ENCODE measurements at places on chromosomes 11 and 22. TPM values are rescaled to one million over a fixed set of nuclear protein-coding genes. Genes with fewer than 3 reads are reported as not detected.

Gene HBE1
- total RNA-seq, result not detected

Gene GAS2
- 0.90 TPM for total RNA-seq

DNA sequence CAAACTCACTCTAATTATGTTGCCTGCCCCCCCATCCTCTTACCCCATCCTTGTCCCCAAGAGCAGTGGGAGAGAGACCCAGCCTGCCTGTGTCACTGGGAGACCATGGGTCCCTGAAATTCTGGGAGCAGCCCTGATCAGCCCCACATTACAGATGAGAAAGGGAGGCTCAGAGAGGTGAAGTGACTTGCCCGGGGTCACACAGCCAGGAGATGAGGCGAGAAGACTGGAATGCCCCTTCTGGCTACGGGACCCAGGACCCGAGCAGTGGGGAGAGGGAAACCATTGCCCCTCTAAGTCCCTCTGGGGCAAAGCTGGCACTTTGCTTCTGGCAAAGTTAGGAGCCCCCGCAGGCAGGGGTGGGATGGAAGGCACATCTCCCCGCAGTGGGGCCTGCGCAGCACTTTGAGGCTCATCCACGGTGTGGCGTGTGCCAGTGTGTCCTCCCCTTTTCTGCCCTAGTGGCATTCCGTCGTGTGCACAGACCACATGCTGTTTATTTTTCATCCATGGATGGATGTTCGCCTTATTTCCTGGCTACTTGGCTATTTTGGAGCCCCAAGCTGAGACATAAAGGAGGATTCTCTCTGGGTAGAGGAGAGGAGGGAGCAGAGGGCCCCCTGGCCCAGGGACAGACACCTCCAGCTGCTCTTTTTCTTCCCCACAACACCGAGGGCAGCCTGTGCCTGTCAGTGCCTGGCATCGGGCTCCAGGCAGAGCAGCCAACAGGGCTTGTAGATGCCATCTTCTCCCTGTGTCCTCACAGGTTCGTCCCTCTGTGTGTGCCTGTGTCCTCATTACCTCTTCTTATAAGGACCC is 3.7 kb upstream of the FGF3 start:
- no peak for DNase-seq

GRCh38 chr11:28521075-28521474 is 412.9 kb downstream of the METTL15 start:
- peak; percentile 35 for DNase-seq

- DNase-seq, result no peak
These were observed 178.2 kb downstream of the IGLL1 start for GRCh38 chr22:23401910-23402274.

DNA sequence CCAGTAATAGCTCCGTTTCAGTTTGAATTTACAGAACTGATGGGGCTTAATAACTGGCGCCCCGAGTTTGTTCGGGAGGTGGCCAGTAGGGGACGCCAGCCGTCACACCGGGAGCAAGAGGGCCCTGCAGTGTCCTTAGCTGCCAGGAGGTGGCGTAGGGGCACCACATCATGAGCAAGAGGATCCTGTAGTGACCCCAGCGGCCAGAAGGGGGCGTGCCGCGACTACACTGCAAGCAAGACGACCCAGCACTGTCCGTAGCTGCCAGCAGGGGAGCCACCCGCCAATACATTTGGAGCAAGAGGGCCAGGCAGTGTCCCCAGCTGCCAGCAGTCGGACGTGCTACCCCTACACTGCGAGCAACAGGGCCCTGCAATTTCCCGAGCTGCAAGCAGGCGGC is 663.7 kb upstream of the B3GAT1 start:
- DNase-seq, result peak; percentile 3

Gene PRG3
- total RNA-seq, result not detected

Gene NRIP3
- total RNA-seq, result 4.3 TPM

DNA sequence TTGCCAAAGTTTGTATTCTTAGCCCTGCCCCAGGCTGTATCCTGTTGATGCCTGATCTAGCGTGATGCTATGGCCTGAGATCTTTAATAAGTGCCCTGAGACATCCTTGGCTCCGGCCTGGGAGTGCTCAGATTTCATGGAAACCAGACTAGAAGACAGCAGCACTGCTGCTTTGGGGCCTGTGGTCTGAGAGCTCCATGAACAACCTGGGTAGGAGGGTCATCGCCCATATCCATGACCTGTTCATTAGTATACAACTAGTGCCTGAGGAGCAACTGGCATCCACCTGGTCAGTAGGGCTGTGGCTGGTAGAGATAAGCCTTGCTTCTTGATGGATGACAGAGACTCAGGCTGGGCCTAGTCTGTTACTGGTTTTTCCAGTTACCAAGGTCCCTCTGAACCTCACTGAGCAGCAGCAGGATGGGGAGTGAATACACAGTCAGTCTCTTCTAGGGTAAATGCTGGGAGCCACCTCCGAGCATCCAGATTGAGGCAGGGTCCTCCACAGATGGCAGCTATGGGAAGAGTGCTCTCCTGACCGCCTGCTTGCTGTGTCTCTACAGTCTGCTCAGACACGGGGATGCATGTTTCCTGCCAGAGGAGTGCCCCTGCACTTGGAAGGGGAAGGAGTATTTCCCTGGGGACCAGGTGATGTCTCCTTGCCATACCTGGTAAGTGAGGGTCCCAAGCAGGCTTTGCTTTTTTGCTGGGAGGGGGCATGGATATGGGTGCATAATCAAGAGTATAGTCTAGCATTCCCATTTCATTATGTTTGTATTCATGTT is 39.0 kb downstream of the OTOG start:
- no peak for DNase-seq

Gene MAJIN
- total RNA-seq, result not detected

- DNase-seq, result no peak
These were observed 1.6 kb downstream of the NELL1 start for GRCh38 chr11:20670932-20671403.

Gene RAB6A
- total RNA-seq, result 68.4 TPM

DNA sequence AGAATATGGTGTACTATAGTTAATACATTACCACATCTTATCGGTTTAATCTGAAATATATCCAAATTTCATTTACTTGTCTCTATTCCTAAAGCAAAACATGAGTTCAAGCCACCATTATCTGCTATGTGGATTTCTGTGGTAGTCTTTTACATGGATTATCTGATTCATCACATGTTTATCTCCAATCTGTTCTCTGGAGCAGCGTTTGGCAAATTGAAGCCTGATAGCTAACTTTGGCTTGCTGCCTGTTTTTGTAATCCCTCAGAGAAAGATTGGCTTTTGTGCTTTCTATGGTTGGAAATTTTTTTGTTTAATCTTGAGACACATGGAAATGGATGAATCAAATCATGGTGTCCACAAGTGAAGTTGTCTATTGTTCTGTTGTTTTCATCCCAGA is 274.3 kb downstream of the JRKL start:
- DNase-seq, result peak; percentile 2

GRCh38 chr11:22703040-22703439 is 36.6 kb downstream of the GAS2 start:
- DNase-seq, result peak; percentile 41

DNA sequence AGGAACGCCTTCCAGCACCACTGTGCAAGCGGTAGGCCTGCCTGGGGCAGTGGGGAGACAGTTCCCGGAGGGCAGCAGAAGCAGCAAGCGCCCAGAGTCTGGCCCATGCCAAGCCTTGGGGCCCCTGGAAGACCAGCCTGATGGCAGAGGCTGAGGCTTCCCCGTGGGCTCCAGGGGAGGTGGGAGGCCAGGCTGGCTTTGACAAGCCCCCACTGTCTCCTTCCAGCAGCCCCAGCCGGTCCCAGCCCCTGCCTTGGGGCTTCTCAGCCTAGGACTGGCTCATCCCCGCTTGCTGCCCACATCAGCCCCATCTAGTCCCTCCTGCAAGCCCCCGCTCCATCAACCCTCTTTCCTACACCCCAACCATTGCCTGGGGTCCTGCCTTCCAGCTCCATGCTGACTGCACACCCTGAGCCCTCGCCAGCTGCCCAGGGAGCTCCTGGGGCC is 46.7 kb downstream of the IGF2 start:
- no peak for DNase-seq

DNA sequence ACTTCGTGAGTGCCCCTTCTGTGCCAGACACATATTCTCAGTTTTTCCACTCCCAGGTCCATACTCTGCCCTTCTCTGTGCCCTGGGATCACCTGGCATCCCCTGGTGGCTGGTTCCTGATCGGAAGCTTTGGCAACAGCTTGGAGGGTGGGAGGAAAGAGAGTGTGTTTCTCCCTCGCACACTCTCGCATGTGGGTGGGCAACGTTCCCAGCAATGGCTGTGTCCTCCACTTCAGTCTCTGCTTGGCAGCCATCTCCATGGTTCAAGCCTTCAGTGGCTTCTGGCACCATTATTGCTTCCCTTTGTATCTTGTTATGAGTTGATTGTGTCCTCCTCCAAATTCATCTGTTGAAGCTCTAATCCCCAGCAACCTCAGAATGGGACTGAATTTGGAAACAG is 342.7 kb upstream of the SYN3 start:
- DNase-seq, result no peak

DNA sequence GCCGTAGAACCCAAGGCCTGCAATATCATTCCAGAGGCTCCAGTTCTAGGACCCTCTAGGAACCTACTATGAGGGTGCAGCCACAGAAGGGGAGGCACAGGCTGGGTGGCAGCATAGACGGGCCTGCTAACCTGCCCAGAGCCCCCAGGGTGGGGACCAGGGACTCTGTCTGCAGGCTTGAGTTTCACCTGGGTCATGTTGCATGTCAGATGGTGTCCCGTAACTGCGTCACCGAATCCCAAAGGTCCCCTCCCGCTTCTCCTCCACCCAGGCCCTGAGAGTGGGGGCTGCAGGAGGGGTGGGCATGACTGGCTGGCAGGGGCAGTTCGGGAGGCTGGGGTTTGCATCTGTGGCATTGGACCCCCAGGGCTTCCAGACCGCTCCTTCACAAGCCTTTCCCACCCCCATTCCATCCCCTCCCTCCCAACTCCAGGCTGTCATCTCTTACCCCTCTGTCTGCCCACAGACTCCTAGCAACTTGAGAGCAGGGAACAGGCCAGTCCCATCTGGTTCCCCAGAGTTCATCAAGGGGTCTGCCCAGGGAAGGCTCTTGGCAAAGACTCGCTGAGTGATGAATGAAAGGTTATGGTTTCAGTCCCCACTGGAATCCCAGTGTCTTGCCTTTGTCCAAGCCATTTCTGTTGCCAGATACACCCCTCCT is 16.3 kb downstream of the MYO7A start:
- no peak for DNase-seq

Gene POTEH
- not detected for total RNA-seq

- no peak for DNase-seq
These were observed 4.7 kb upstream of the ZNF74 start for GRCh38 chr22:20389288-20389687.

- DNase-seq, result no peak
These were observed 2.2 kb upstream of the OR8D4 start for GRCh38 chr11:123899792-123900191.

DNA sequence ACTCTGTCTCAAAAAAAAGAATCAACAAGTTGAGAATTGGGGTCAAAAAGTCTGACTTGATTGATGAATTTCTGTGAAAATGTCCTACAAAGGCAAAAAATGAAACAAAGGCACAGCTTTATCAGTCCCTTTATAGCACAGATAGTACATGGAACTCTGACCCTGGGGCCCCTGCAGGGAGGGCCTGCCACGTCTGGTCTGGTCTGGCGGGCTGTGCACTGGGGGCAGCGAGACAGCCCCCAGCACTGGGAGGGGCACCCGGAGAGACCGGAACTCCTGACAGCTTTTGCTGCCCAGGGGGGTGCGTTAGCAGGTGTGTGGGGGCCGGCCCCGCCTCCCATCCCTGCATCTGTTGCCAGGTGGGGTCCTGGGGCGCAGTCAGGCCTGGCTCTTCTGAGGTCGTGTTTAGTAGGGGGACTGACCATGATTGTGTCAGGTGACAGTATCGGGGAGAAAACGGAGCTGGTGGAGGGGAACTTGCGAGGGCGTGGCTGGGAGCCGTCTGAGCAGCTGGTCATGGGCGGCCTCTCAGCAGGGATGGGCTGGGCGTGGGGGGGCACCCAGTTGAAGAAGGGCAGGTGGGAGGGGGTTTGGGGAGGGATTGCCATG is 51.7 kb downstream of the GRAMD4 start:
- no peak for DNase-seq

- DNase-seq, result no peak
These were observed 17.5 kb downstream of the NUCB2 start for GRCh38 chr11:17294033-17294432.

Gene TTC12
- 9.8 TPM for total RNA-seq

- DNase-seq, result peak; percentile 58
These were observed 23.6 kb downstream of the ALX4 start for GRCh38 chr11:44286268-44286880.

GRCh38 chr11:118961591-118961990 is 5.5 kb downstream of the UPK2 start:
- DNase-seq, result no peak

GRCh38 chr11:74322667-74323066 is 11.2 kb upstream of the P4HA3 start:
- DNase-seq, result peak; percentile 95

- no peak for DNase-seq
These were observed 23.7 kb downstream of the SHANK3 start for GRCh38 chr22:50696251-50696798.

DNA sequence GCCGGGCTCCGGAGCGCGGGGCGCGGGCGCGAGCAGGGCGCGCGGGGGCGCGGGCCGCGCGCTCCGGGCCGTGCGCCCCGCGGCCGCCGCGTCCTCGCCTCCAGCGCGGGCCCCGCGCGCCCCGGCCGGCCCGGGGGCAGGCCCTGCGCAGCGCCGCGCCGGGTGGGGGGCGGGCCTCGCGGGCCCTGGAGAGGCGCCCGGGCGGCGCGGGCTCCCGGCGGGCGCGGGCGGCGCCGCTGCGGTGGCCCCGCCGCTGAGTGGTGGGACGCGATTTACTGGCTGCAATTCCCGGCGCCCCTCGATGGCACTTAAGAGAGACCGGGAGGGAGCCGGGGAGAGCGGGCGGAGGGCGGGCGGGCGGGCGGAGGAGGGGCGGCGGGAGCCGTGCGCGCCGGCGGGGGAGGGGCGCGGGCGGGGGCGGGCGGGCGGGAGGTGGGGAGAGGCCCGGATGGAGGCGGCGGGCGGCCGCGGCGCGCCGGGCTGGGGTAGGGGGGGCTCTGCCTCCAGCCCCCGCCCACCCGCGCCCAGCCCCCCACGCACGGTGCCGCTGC is 73.2 kb upstream of the TCF20 start:
- DNase-seq, result no peak

GRCh38 chr11:122468965-122469364 is 186.6 kb upstream of the UBASH3B start:
- DNase-seq, result no peak

DNA sequence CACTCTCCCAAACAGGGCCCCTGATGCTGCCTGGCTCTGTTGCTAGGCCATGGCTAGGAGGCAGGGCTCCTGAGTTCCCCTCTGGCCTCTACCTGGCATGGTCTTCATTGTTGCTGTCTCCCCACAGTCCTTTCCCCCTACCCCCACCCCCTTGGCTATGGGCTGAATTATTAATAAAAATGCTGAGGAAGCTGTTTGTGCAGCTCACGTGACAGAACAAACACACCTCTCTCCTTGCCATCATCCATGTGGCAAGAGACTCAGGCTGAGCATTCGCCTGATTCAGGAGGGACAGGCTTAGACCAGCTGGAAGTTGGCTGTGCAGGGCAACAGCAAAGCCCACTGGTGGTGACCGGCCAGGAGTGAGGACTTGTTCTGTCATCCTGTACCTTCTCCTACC is 4.2 kb upstream of the SYT7 start:
- DNase-seq, result no peak

Gene KDM4E
- not detected for total RNA-seq

Gene P2RX6
- total RNA-seq, result 5.9 TPM
